ENCODE measurements at places on chromosomes 16 and 17.

- no peak for DNase-seq
Measured at GRCh38 chr16:85919271-85920267, 20.6 kb downstream of the IRF8 start.

- DNase-seq: no peak
Measured at GRCh38 chr17:73872816-73873215, 228.6 kb upstream of the SDK2 start.

- DNase-seq: no peak
Measured at GRCh38 chr17:18226284-18226945, 980 bp downstream of the LLGL1 start.

DNA sequence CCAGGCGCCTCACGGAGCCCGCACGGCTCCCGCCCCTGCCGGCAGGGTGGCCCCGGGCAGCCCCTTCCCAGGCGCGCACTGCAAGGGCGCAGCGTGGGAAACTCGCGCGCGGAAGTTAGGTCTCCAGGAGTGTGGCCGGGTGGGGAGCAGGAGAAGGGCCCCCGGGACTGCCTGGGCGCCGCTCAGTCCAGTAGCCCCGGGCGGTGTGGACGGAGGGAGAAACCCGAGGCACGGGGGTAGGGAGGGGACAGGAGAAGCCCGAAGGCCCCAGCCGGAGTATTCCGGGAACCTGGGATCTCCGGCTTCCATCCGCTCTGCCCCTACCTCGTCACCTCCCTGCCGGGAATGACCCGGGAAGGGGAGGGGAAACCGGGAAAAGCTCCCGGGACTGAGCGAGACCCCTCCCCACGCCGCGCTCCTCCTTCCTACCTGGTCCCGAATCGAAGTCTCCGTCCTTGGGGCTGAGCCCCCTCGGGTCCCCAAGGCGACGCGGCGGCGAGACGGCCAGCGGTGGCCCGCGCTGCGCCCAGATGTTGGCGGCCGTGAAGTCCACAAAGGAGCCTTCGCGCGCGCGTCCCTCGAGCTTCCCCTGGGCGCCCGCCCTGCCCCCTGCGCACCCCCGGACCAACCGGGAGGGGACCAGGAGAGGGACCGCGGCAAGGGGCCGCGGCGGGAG, 418 bp downstream of the SOCS3 start:
- no peak for DNase-seq

- DNase-seq: no peak
Measured at GRCh38 chr17:69609473-69610305, 195.2 kb downstream of the MAP2K6 start.

All from left renal cortex interstitium (tissue), 4 donors.